ENCODE measurements at places on chromosomes 6 and 20.

DNA sequence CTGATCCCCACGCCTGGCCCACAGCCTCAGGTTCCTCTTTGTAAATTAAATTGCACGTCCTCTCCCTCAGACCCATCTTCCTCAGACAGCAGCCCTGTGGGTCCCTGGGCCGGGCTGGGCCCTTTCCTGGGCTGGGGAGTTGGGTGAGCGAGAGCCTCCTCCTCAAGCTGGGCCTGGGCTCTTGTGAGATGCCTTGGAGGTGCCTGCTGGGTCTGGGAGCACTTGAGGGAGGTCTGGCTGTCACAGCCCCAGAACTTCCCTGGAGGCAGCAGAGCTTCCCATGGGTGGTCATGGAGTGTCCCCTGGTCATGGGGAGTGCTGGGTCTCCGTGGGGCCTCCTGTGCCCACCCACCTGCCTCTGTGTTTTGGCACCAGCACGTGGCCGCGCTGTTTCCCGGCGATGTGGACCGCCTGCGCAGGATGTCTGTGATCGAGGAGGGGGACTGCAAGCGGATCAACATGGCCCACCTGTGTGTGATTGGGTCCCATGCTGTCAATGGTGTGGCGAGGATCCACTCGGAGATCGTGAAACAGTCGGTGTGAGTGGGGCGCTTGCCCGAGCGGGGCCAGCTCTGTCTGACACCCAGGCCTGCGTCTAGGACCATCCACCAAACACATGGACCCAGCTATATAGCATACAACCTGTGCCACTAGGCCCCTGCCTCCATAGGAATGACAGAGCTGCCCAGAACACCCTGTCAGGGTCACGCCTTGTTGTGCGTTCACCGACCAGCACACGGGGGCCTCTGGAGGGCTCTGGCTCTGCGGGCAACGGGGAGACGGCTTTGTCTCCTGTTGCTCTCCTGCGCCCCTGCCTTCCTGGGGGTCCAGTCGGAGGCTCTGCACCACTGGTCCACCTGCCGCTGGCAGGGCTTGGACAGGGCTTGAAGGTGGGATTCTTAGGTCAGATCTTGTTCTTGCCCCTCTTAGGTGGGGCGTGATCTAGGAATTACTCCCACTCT, 33.0 kb downstream of the PYGB start:
- no peak for DNase-seq

- DNase-seq = peak; percentile 59
These were observed 3.7 kb downstream of the OGFR start for GRCh38 chr20:62808211-62808865.

DNA sequence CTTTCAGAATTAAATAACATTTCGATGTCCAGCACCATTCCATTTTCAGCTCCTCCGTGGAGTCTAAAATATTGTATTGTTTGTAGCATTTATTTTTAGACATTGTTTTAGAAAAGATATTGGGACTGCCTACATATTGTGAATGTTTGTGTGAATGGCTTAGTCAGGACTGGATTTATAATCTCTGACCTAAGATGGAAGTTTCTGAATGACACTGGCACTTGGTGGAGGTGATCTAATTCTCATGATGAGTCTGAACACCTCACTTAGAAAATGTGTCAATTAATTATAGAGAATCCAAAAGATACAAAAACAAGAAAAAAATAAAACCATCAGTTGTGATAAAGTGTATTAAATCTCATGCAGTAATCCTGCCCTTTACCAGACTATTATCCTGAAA, 60.8 kb upstream of the HBS1L start:
- DNase-seq = no peak

DNA sequence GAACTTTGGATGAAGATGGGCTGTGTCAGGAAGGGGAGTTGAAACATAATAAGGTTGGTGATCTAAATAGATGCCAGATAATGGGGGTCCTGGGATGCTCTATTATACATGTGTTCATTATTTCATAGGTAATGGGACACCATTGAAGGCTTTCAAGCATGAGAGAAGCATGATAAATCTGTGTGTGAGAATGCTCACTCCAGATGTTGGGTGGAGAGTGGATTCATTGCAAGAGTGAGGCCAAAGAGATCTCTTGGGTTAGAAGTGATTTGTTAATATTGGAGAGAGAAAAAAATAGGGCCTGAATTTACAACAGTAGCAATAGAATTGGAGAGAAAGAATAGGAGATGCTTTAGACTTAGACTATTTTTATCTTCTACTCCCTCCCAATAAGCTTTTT, 321.3 kb downstream of the SAMD5 start:
- DNase-seq = no peak

GRCh38 chr6:13789746-13790145, 24.6 kb downstream of the MCUR1 start:
- no peak for DNase-seq

DNA sequence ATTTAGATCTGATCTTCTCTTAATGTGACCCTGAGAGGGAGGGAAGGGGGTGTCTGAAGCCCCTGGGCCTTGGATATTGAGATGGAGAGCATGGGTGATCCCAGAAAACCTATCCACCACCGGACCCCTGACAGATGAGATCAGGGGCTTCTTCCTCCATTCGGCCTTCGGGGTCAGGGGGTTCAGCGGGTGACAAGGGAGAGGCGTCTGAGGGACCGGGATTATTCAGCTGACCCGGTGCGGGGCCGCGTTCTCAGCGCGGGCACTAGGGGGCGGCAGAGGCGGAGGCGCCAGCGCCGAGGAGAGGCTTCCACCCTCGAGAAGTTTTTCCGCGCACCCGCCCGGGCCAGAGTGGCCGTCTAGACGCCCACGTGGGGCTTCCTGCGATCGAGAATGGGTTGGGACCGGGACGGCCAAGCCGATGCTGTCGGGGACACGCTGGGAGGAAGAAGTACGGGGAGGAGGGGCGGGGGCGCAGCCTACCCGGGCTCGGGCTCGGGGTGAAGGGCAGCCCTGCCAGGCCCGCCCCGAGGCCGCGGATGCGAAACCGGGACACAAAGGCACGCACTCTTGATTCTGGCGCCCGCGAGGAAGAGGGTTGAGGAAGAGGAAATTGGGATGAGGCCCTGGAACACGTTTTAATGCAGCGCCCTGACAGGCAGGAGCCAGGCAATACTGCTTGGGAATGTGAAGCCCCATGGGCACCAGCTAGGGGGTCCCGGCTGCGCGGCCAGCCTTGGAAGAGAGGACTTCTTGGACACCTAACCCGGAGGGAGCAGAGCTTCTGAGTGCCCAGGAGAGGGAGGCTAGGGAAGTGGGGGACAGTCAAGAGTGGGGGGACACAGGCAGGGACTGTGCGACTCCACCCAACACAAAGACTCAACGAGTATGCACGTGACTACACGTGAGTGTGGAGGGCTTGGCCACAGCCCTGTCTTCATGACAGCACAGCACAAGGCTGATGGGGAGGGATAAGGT, 30.6 kb downstream of the COL11A2 start:
- peak; percentile 66 for DNase-seq

GRCh38 chr20:20731000-20731944, 18.8 kb upstream of the RALGAPA2 start:
- peak; percentile 24 for DNase-seq

- DNase-seq = no peak
These were observed 648 bp upstream of the BACH2 start for GRCh38 chr6:90297115-90297866.

All from cardiac fibroblast (primary cell).